Heart right ventricle (tissue), 16 donors: ENCODE measurements at places on chromosomes 7 and 10.

- no peaks in the 10 kb centered on the region for H3K27me3 ChIP-seq
- H3K36me3 ChIP-seq = no peaks in the 10 kb centered on the region
- no peak for DNase-seq
- H3K27ac ChIP-seq = no peak overlapping the region
- H3K4me3 ChIP-seq = no peak overlapping the region
These were observed 809.1 kb downstream of the SORCS1 start for GRCh38 chr10:106355450-106355849.

- H3K4me1 ChIP-seq = peaks cover 10% of the 10 kb centered on the region
- no peak overlapping the region for H3K27ac ChIP-seq
- H3K36me3 ChIP-seq = no peaks in the 10 kb centered on the region
These were observed 83.5 kb upstream of the CUX1 start for GRCh38 chr7:101733713-101734475.

- no peak overlapping the region for H3K4me3 ChIP-seq
- H3K4me1 ChIP-seq = peaks cover 26% of the 10 kb centered on the region
- H3K36me3 ChIP-seq = no peaks in the 10 kb centered on the region
- no peak for DNase-seq
- H3K27me3 ChIP-seq = no peaks in the 10 kb centered on the region
- no peak overlapping the region for H3K27ac ChIP-seq
These were observed 351.2 kb downstream of the LRMDA start for GRCh38 chr10:75782463-75783248.

- no peak overlapping the region for H3K4me3 ChIP-seq
- no peak for DNase-seq
- H3K36me3 ChIP-seq = no peaks in the 10 kb centered on the region
- peaks cover 17% of the 10 kb centered on the region for H3K4me1 ChIP-seq
- no peaks in the 10 kb centered on the region for H3K27me3 ChIP-seq
- H3K27ac ChIP-seq = no peak overlapping the region
These were observed 63.1 kb downstream of the TLL2 start for GRCh38 chr10:96450529-96451207.

GRCh38 chr10:101144053-101144452 is 13.0 kb downstream of the TLX1 start:
- no peak overlapping the region for H3K27ac ChIP-seq
- no peak overlapping the region for H3K4me3 ChIP-seq
- H3K27me3 ChIP-seq = peaks cover 99% of the 10 kb centered on the region
- H3K36me3 ChIP-seq = no peaks in the 10 kb centered on the region

DNA sequence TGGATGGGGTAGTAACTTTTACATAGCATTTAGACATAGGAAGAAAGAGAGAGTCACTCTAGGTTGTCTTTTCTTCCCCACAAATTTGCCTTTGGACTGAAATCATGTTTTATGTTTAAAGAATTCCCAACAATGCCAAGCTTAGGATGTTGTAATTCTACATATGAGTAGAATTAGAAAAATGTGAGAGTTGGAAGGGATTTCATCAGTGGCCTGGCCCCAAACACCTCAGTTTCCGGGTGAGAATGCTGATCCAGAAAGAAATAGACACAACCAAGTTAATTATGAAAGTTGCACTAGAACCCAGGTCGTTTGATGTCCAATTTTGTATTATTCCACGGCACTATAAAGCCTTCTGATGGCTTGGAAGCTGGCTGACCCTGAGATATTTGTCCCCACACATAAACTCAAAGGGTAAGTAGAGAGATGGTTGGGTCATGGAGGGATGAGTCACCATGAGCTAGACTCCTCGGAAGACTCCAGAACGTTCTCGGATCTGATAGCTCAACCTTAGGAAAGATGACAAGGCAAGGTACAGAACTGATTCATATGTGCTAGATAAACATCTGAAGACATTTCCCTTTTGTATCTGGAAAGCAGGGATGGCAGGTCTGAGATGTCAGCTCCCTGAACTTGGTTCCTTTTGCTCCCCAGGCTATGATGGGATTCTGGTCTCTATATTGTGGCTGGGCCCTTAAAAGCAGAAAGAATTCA is 48.8 kb upstream of the SLC35B4 start:
- DNase-seq = no peak
- H3K36me3 ChIP-seq = no peaks in the 10 kb centered on the region
- no peak overlapping the region for H3K27ac ChIP-seq
- peaks cover 9% of the 10 kb centered on the region for H3K27me3 ChIP-seq
- H3K4me1 ChIP-seq = no peaks in the 10 kb centered on the region
- H3K4me3 ChIP-seq = no peak overlapping the region

- no peak for DNase-seq
- no peak overlapping the region for H3K4me3 ChIP-seq
- H3K27ac ChIP-seq = no peak overlapping the region
These were observed 3.0 kb upstream of the NCAPG2 start for GRCh38 chr7:158707610-158708009.

DNA sequence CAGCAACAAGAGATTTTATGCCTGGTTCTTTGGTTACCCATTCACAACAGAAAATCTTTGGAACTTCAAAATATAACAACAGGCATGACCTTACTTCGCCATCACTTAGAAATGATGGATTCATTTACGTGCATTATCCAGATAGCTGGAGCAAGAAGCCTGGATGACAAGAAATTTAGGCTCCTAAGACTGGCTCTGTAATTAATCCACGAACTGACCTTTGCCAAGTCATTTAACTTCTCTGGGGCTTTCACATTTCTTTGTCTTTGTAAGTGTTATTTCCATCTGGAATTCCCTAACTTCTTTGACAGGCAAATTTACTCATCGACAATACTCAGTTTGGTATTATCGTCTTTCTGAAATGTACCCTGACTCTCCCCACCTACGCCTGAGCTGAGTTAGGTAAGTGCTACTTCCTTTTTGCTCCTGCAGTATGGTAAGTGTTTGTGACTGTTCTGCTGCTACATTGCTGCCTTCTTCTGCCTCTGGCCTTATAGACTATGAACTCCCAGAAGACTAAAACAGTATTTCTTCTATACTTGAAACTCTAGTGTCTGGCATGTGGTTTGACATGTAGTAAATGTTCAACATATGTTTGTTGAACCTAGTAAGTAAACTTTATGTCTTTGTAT is 5.5 kb upstream of the MDFIC start:
- no peak overlapping the region for H3K4me3 ChIP-seq
- no peaks in the 10 kb centered on the region for H3K4me1 ChIP-seq
- H3K27me3 ChIP-seq = no peaks in the 10 kb centered on the region
- no peak for DNase-seq
- no peak overlapping the region for H3K27ac ChIP-seq

DNA sequence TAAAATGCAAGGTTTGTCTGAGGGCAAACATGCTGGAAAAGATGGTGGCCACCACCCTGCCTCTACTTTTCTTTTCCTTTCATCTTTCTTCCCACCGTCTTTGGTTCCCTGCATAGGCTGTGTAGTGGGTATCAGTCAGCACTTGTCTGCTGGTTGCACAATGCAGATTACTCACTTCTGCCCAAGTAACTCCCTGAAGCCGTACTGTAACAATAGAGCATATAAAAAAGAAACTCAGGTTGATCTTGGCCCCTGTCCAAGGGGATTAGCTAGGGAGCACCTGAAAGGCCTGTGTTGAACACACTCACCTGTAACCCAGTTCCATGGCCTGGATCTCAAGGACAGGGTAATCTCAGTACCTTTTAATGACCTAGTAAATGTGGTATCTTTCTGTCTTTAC is 533.0 kb upstream of the GALNT17 start:
- no peak overlapping the region for H3K27ac ChIP-seq
- no peaks in the 10 kb centered on the region for H3K4me1 ChIP-seq
- no peak overlapping the region for H3K4me3 ChIP-seq
- peaks cover 4% of the 10 kb centered on the region for H3K36me3 ChIP-seq
- H3K27me3 ChIP-seq = peaks cover 19% of the 10 kb centered on the region
- no peak for DNase-seq

DNA sequence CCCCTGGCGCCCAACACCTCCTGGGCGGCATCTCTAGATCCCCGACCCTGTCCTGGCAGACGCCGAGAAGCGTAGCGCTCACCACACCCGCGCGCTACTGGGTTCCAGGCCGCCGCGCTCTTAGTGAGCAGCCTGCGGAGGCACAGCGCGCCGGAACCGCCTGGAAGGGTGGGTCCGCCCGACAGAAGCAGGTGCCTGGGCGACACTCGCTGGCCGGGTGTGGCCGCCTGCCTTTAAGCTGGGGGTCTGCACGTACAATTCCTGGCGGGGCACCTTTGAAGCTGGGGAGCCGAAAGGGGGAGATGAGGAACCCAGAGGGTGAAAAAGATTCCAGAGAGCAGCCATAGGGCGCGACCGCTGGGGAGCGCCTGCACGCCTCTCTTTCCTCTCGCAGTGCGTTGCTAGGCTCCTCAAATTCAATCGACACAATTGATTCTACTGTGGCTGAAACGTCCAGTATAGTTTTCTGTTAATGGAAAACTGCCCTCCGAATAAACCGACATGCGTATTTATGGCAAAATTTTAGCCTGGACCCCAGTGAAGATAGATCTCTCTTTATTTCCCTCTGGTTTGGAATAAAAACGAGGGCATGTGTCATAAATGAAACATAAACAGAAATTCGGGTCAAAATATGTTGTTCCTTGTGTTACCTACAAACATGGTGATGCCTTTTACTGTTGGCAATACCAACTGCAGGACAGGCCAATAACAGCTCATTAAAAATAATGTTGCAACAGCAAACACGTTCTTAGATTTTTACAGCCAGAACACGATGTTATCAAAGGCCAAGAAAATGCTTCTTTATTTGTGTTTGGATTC is 4.6 kb downstream of the HMX3 start:
- no peaks in the 10 kb centered on the region for H3K36me3 ChIP-seq
- H3K27me3 ChIP-seq = peaks cover 100% of the 10 kb centered on the region
- H3K4me3 ChIP-seq = no peak overlapping the region
- H3K27ac ChIP-seq = no peak overlapping the region

DNA sequence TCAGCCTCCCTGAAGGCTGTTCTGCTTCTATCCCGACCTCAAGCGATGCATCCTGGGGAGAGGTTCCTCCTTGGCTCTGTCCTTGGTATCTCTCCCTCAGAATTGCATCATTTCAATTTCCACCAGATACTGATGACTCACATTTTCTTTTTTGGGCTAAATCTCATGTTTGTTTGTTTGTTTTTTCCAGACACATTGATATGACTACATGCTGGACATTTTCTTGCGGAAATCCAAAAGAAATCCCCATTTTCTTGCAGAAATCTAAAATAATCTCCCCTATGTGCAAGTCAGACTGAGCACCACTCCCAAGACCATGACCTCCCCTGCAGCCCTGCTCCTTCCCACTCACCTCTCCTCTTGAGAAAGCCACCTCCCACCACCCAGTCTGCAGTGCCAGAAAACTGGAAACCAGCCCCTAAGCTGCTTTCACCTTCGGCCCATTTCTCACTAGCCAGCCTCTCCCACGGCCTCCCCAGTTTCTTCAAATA is 260.2 kb upstream of the PRKCQ start:
- no peak for DNase-seq
- no peaks in the 10 kb centered on the region for H3K27me3 ChIP-seq
- no peak overlapping the region for H3K4me3 ChIP-seq

GRCh38 chr10:131733596-131733995 is 167.2 kb upstream of the PPP2R2D start:
- no peaks in the 10 kb centered on the region for H3K4me1 ChIP-seq
- H3K36me3 ChIP-seq = no peaks in the 10 kb centered on the region
- DNase-seq = no peak
- no peak overlapping the region for H3K27ac ChIP-seq

GRCh38 chr7:103499976-103500375 is 54.0 kb upstream of the SLC26A5 start:
- H3K27ac ChIP-seq = no peak overlapping the region
- peaks cover 10% of the 10 kb centered on the region for H3K27me3 ChIP-seq
- no peaks in the 10 kb centered on the region for H3K36me3 ChIP-seq
- H3K4me1 ChIP-seq = no peaks in the 10 kb centered on the region

DNA sequence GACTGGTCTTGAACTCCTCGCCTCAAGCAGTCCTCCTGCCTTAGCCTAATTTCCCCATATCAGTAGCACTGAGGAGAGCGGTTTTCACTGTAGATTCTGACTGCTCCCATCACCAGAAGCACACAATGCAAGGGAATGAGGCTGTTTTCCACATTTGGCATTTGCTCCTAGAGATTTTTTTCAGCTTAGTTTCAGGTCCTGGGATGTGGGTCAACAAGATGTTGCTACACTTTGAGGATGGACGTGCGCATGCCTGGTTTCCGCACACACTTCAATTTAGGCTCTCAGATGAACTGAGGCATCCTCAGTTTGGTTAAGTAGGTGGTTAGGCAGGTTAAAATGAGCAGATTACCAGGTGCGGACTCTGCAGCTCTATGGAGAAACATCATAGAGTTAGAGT is 287.1 kb upstream of the LYZL1 start:
- no peaks in the 10 kb centered on the region for H3K27me3 ChIP-seq
- no peak for DNase-seq
- no peak overlapping the region for H3K4me3 ChIP-seq
- no peak overlapping the region for H3K27ac ChIP-seq
- no peaks in the 10 kb centered on the region for H3K4me1 ChIP-seq
- H3K36me3 ChIP-seq = no peaks in the 10 kb centered on the region

DNA sequence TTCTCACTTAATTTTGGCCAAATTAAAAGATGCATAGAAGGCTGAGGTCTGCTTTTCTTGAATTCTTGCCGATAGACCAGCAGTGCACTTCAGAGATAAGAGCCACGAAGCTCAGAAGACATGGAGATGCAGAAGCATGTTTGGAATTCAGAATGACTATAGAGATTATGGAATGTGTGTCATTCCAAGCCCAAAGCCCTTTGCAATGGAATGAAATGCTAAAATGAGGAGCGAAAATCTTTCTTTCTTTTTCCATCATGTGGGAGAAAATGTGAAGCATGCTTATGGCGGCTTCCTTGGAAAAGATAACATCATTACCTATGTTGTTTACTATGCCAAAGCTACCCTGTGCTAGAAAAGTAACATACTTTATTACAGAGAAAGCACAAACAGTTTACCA is 257.0 kb upstream of the RNF32 start:
- DNase-seq = no peak
- no peaks in the 10 kb centered on the region for H3K36me3 ChIP-seq
- H3K27ac ChIP-seq = no peak overlapping the region
- H3K4me1 ChIP-seq = no peaks in the 10 kb centered on the region
- no peak overlapping the region for H3K4me3 ChIP-seq

DNA sequence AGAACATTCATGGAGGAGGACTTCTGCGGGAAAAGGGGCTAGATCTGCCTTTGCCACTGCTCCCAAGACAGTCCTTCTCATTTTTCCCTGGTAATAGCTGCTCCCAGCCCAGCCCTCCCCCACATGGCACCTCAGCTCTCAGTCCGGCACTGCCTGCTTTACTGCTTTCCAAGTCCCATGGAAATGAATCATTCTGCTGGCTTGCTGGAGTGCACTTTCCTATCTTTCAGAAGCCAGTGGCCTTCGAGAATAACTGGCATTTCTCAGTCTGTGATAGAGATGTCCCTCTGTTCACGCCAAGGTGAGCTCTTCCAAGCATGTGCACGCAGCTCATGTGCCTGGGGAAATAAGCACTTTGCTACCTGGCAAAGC is 61.4 kb downstream of the SYPL1 start:
- no peak overlapping the region for H3K27ac ChIP-seq
- H3K36me3 ChIP-seq = no peaks in the 10 kb centered on the region
- no peak overlapping the region for H3K4me3 ChIP-seq
- H3K4me1 ChIP-seq = peaks cover 4% of the 10 kb centered on the region
- no peaks in the 10 kb centered on the region for H3K27me3 ChIP-seq
